ENCODE measurements at places on chromosomes 11 and 22.

DNA sequence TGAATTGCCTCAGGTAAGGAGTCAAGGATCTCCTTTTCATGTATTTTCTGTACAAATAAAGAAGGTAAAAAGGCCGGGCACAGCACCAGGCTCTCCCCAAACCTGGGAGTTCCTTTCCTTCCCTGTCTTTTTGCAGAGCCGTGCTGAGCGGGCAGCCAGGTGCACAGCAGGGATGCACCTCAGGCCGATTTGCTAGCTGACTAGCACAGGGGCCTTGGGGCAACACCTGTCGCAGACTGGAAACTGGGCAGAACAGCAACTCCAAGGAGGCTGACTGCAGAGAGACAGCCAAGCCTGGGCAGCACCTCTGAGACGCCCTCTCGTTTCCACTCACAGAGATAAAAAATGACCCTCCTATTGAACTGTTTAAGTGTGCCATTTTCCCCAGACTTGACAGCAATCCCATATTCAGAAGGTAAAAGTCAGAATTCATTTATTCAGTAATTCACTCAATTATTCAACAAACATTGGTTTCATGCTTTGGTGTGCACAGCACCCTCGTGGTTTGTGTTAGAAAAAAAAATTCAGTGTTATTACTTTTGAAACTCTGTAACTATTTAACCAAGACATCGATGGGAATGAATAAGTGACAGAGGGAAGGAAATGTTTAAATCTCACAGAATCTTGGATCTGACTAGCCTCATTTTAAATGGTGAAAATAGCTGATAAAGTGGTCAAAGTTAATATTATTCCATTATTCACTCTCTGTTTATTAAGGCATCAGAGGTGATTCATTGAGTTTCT is 120.9 kb downstream of the GALNT18 start:
- no peak for DNase-seq

DNA sequence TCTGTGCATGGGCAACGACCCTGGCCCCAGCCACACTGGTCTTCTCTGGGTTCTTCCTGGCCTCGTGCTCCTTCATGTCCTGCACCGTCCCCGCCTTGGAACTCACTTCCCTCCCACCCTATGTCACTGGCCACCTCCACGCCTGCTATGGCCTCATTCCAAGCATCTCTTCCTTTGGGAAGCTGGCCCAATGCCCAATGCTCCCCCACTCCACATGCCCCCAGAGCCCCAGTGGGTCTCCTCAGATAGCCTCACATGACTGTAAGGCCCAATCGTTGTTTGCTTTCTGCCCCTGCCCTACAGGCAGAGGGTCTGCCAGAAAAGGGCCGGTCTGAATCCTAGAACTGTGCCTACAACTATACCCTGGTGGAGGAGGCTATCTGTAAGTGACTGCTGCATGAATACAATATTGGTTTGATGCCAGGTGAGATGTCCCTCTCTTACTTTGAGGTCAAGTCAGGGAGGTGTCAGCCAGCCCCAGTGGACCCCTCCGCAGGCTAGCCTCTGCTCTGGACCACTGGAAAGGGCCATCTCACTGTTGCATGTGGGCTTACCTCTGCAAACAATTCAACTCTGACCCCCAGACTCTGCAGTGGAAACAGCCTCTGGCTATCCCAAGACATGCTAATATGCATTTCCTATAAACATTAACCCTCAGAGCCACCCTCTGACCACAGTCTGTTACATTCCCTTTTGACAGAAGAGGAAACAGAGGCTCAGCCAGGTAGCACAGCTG is 2.1 kb upstream of the GNAZ start:
- no peak for DNase-seq

DNA sequence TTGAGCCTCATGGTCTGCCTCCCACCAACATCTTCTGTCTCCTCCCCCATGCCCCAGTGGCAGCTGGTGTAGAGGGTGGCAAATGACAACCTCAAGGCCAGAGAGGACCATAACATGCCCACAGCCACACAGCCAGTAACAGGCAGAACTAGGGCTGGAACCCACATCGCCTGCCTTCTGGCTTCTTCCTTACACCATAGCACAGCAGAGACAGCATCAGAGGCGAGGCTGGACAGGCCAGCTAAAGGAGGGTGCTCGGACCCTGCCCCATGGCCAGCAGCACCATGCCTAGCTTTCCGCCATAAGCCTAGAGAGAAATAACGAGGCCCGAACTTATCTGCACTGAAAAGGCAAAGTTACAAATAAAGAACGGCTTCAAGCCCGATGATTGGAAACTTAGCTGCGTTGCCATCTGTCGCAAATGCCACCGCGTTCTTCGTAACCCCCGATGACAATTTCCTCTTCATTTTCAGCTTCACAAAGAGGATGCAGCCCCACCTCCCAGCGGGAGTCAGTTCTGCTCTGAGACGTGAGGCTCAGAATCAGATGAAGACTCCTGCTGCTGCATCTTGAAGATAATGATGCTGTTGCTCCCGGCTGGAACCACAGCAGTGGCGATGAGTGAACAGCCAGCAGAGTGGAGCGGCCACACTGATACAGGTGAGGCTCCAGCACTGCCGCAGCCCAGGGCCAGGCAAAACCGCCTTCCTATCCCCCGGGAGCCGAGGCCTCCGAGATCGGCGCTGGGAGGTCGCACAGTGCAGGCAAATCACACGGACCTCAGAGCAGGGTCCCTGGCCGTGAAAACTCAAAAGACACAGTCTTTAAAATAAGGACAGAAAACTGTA is 73.8 kb upstream of the RTL6 start:
- DNase-seq, result no peak

DNA sequence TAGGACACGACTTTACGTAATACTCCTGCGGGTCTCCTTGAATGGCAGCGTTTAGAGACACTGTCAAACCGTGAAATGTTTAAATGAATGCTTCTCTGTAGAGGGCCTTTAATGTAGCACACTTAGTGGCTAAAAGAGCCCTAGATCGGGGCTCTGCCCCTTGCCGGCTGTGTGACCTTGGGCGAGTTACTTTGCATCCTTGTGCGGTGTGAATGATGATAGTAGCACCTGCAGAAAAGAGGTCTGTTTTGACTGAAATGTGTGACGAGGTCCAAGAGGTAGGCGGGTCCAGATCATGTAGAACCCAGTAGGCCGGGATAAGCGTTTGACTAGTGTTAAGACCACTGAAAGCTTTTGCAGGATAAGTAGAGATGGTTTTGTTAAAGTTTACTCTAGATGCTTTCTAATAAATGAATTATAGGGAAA is 866 bp downstream of the MED17 start:
- no peak for DNase-seq

DNA sequence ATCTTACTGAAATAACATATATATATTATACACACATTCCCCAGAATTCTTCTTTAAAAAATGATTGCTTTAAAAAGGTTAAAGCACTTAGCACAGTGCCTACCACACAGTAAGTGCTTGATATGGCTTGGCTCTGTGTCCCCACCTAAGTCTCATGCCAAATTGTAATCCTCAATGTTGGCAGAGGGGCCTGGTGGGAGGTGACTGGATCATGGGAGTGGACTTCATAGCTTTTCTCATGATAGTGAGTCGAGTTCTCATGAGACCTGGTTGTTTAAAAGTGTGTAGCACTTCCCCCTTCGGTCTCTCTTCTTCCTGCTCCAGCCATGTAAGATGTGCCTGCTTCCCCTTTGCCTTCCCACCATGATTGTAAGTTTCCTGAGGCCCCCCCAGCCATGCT is 6.2 kb downstream of the CRYAB start:
- DNase-seq, result no peak

- DNase-seq, result no peak
These were observed 62.1 kb downstream of the PDHX start for GRCh38 chr11:34978236-34979191.

- no peak for DNase-seq
These were observed 138.6 kb downstream of the KIRREL3 start for GRCh38 chr11:126861796-126862459.

GRCh38 chr11:47532597-47533213 is 20.2 kb downstream of the CELF1 start:
- DNase-seq, result no peak

DNA sequence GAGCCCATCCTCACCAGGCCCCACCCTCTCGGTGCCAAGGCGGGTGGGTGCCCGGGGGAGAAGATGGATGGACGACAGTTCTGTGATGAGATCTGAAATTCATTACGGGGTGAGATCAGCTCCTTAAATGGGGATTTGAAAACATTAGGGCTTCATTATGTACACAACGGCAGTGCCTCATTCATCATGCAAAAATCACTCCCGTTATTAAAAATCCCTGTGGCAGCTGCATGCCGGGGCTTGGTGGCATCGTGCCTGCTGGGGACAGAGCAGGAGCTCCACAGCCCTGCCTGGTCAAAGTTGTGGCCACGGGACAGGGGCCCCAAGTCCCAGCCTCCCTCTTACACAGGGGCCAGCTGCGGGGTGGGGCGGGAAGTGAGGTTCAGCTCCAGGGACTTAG is 20.2 kb downstream of the OTUB1 start:
- no peak for DNase-seq

- no peak for DNase-seq
These were observed 131.1 kb downstream of the LDLRAD3 start for GRCh38 chr11:36074941-36075431.

DNA sequence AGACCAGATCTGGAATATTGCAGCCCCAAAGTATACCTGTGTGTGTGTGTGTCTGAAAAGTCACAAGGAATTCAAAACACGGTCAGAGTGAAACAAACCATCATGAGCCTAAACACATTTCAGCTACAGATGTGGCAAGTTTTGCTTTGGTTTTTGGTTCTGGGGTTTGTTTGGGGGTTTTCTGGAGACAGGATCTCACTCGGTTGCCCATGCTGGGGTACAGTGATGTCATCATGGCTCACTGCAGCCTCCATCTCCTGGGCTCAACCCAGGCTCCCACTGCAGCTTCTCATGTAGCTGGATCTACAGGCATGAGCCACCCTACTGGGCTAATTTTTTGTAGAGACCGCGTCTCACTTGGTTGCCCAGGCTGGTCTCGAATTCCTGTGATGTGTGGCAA is 41.4 kb upstream of the PHF21A start:
- DNase-seq, result no peak

DNA sequence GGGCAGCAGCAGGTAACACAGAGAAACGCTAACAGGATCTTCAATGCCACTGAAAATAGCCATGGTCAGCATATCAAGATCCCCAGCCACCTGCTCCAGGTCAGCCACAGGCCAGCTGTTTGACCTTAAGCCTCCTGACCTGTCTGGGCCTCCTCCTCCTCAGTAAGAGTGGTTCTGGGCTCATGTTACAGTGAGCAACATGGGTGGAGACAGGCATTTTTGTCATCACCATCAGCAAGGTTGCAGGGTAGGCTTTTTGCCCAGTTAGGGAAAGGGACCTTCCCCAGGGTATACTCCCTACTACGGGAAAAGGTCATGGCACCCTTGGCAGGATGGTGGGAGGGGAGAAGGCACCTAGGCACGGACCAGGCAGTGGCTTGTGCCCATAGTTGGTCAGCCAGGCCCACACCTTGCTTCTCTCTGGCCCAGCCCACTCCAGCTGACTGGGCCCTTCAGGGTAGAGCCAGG is 131.8 kb upstream of the PARVA start:
- no peak for DNase-seq

DNA sequence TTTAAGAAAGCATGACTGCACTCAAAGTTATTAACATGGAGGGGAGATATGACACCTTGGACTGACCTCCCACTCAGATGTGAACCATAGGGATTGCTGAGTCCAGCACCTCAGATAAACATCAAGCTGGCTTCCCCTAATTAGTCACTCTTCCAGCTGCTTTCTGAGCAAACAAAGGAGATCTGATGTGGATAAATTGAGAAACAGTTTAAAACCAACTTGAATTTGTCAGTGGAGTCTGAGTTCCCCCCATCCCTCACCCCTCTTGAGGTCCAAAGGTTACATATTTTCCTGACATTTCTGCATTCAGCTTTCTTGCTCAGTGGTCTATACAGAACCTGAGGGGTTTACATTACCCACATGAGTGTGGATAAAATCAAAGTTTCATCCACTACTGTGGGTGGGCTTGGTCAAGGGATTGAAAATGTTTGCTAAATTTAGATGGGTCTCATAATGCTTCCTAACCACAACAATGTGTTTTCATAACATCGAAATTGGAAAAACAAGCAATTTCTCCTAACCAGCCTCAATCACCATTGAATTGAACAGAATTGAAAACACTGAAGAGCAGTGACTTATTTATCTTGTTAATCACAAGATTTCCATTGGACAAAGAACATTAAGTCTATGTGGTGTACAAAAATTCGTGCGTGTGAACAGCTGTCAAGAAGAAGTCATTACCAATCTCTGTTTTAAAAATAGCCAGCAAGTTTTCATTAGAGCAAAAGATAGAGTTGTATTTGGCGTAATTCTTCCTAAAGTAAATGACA is 292.3 kb downstream of the METTL15 start:
- no peak for DNase-seq

DNA sequence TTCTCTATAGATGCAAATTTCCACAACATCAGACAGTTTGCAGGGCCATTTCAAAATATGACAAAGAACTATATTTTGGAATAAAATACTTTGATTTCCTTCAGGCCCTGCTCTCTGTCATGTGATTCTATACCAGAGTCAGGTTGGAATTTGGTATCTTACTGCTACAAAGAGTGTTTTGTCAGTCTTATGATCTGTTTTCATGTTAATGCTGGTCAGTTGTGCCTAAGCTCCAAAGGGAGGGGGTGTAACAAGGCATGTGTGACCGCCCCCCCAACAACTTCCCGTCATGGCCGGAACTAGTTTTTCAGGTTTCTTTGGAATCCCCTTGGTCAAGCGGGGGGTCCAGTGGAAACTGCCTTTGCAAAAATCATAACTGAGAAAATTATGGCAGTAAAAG is 15.1 kb downstream of the C11orf96 start:
- DNase-seq, result no peak

GRCh38 chr22:28357193-28357592 is 322.4 kb downstream of the TTC28 start:
- DNase-seq, result no peak

DNA sequence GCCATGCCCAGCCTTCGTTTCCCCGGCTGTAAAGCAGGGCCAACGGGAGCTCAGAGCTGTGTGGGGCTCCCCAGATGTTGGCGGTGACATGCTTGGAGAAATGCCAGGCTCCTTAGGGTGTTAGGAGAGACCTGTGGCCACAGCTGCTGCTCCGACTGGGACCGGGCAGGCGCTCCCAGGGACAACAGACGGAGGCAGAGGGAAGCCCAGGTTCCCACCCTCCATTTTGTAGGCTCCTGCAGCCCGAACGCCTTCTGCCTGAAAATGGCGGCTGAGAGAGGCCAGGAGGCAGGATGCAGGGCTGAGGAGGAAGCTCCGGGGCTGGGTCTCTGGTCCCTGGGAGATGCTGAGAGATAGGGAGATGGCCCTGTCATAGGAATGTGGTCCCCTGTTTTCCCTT is 10.0 kb downstream of the CD6 start:
- no peak for DNase-seq

GRCh38 chr22:17733466-17733865 is 40.8 kb downstream of the BID start:
- DNase-seq, result no peak

- no peak for DNase-seq
These were observed 87.6 kb upstream of the LDLRAD3 start for GRCh38 chr11:35856259-35856658.

GRCh38 chr11:75475767-75476650 is 43.0 kb upstream of the KLHL35 start:
- no peak for DNase-seq

- no peak for DNase-seq
These were observed 124.3 kb downstream of the ARHGAP20 start for GRCh38 chr11:110587972-110588371.

GRCh38 chr11:66639066-66639813 is 737 bp downstream of the RBM4 start:
- peak; percentile 58 for DNase-seq

- peak; percentile 77 for DNase-seq
These were observed 49.0 kb downstream of the OR4D9 start for GRCh38 chr11:59560290-59560701.

GRCh38 chr11:132154781-132155180 is 784.4 kb downstream of the NTM start:
- DNase-seq, result no peak

- DNase-seq, result no peak
These were observed 7.8 kb downstream of the CDON start for GRCh38 chr11:126054882-126055281.
